ENCODE measurements at places on chromosomes 5 and 9.

DNA sequence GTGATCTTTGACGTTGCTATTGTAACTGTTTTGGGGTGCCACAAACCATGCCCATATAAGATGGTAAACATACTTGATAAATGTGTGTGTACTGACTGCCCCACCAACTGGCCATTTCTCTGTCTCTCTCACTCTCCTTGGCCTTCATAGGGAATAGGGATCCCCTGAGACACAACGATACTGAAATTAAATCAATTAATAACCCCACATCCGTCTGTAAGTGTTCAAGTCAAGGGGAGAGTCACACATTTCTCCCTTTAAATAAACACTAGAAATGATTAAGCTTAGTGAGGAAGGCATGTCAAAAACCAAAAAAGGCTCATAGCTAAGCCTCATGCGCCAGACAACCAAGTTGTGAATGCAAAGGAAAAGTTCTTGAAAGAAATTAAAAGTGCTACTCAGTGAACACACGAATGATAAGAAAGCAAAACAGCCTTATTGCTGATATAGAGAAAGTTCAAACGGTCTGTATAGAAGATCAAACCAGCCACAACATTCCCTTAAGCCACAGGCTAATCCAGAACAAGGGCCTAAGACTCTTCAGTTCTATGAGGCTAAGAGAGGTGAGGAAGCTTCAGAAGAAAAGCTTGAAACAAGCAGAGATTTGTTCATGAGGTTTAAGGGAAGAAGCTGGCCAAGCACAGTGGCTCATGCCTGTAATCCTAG, 111.1 kb downstream of the UGCG start:
- no peak for DNase-seq

DNA sequence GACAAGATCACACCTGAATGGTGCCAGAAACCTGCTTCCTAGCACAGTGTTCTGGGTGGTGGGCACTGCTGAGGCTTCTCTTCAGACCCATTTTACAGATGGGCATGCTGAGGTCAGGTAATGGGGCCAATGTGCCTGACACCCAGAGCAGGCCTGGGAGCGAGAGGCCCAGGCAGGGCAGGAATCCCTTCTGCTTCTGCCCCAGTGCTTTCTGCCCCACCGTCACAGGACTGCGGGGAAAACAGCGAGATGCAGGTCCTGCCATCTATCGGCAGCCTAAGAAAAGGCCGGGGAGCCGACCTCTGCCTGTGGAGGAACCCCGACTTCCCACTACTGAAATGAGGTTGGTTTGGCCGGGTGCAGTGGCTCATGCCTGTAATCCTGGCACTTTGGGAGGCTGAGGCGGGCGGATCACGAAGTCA, 22.8 kb upstream of the RNU6ATAC start:
- no peak for DNase-seq

- DNase-seq = no peak
These were observed 181.3 kb downstream of the GRIA1 start for GRCh38 chr5:153671653-153672346.

DNA sequence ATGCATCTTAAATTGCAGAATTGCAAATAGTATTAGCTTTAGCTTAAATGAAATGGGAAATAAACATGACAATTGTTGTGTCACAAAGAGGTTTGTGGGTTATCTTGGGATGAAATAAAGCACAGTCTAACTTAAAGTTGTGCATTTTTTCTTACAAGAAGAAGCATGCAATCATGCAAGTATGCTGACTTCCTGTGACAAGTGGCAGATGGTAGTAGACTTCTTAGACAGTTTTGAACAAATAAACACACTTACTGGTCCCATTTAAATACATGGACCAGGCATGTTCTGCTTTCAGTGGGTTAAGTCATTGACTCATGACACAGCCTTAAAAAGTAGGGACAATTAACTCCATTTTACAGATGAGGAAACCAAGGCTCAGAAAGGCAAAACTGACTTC, 15.9 kb upstream of the C5orf63 start:
- no peak for DNase-seq

DNA sequence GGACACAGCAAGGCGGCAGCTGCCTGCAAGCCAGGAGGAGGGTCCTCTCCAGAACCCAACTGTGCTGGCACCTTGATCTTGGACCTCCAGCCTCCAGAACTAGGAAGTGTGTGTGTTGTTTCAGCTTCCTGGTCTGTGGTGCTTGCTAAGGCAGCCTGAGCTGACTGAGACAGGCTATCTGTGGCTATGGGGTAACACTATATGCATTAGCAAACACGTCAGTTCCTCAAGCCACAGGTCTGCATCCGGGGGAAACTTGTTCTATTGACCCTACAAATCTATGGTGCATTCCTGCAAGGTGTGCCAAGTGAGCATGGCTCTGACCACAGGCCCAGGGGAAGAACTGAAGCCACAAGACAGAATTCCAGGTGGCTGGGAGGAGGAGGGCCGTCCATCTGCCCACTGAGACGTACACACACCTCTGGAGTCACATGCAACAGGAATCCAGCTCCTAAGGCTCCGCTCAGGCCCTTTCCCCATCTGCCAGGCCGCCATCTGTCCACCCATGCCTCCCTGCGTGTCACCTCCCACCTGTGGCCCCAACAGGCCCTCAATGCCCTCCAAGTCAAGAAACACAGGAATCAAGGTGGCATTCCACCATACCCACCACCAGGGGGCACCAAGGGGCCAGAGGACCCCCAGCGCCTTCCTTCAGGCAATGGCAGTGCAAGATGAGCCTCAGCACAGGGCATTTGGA, 174.9 kb downstream of the ROR2 start:
- DNase-seq = peak; percentile 52

DNA sequence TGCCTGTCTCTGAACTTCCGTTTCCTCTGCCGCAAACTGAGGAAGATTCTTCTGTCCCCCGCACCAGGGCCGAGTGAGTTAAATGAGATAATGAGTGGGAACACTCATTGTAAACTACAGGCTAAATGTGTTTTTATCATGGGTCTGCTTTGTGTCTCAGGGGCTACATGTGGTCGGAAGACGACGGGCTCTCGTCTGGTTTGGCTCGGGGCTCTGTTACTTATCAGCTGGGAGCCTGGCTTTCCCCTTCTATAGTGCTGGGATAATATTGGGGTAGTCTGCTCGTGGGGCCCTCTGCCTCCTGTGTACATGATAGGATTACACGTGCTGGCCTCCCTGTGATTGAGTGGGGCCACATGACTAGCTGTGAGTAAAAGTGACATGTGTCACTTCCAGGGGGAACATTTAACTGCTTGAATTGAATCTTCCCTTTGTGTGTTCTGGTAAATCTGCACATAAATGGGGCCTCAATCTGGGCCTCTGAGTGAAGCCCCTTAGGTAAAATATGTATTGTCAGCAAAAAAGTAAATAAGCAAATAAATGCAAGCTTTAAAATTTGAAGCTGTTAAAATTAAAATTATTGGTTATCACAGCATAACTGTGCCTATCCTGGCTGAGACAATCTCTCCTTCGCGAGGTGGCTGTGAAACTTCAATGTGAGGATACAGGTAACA, 86.9 kb upstream of the SH3PXD2B start:
- DNase-seq = no peak

DNA sequence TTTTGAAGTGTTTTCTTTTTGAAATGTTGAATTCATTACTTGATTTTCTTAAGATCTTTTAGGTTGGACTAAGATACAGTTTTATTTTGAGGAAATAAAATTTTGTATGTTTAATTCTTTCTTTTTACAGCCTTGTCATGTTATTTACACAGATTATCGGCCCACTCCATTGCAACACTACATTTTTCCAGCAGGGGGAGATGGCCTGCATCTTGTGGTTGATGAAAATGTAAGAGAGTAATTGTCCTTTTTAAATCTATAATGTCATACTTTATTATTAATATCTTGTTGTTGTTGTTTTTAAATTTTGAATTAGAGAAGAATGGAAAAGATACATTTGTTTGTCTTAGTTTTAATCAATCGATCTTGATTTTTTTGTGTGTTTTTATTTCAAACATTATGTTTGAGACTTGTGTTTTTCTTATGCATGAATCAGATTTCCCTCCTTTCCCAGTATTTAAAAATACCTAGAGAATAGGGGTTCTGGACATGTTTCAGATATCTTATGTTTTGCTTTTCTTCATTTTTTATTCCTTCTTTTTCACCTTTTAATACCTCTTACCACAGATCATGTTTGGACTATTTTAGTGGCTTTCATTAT, 36.7 kb downstream of the MTREX start:
- peak; percentile 17 for DNase-seq

GRCh38 chr9:126016579-126017290, 269.6 kb downstream of the PBX3 start:
- DNase-seq = no peak

- DNase-seq = no peak
These were observed 12.7 kb downstream of the GBGT1 start for GRCh38 chr9:133151041-133151440.

DNA sequence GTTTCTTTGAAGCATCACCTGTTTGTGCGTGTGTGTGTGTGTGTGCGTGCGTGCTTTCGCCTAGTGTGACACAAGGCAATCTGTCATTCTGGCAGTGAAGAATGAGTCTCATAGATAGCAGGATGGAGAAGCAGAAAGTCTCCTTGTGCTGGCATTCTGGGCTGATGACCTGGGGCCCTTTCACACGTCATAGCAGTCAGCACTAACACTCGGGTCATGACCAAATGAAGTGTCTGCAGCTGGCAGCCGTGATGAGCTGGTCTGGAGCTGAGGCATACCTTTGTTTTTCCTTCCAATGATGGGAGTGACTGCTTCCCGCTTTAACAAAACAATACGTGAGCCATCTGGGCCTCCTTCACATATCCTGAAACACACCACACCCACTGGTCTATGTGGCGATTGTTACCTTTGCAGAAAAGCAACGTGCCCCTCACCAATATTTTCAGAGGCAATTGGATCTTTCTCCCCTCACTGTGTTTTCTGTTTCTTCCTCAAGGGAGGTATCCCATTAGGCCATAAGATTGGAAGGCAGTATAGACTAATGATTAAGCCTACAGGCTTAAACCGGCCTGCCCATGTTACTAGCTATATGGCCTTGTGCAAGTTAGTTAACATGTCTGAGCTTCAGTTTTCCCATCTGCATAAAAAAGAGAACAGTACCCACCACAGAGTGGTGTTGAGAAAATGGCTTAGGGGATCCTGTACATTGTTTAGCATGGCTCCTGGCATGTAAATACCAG, 88.8 kb downstream of the SREK1 start:
- DNase-seq = no peak

GRCh38 chr9:78548670-78549069, 251.7 kb downstream of the PSAT1 start:
- DNase-seq = no peak

DNA sequence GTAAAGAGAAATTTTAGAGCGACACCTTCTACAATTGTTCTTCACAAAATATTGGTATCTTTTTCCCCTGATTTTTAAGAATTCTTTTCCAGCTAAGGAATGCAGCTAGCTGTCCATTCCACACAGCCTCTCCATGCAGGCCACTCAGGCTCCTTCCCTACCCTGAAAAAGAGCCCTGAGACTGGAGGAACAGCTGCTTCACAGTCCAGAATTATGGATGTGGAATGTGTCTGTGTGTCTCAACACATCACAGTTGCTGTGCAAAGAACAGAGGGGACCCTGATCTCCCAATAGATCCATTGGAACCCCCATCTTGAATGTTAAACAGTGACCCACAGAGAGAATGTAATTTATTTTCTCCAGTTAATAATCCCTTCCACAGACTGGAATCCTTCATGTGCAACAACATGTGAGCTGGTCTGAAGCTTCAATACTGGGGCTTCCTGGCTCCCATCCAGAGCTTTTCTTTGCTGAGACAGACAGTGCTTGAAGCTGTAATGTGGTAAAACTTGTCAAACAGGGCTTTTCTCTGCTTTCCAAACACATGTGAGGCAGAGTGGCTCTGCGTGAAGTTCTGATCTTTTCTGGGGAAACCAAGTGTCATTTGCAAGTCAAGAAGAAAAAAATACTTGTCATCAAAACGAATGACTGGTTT, 53.3 kb upstream of the SMC5 start:
- DNase-seq = no peak

- DNase-seq = no peak
These were observed 440.1 kb upstream of the ADAMTS16 start for GRCh38 chr5:4700069-4700468.

- no peak for DNase-seq
These were observed 52.5 kb upstream of the SEMA6A start for GRCh38 chr5:116626945-116627679.

DNA sequence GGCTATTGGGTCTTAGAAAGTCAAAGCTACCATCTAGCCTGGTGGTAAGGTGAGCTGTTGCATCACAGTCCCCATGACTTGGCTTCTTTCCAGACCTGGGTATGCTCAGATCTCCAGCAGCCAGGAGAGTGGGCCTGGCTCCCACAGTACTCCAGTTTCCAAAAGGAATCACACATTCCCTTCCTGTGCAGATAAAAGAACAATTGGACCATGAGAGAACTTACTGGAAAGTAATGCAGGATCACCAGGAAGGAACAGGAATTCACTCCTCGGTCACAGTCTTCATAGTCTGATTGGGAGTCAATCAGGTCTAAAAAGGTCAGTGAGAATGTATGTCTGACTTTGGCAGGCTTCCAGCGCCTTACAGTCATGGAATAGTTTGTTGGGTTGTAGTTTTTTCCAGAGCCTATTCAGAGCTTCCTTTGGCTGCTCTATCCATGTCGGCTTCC, 47.8 kb upstream of the CD180 start:
- DNase-seq = no peak

GRCh38 chr9:91954841-91955471, 4.9 kb upstream of the ROR2 start:
- no peak for DNase-seq

DNA sequence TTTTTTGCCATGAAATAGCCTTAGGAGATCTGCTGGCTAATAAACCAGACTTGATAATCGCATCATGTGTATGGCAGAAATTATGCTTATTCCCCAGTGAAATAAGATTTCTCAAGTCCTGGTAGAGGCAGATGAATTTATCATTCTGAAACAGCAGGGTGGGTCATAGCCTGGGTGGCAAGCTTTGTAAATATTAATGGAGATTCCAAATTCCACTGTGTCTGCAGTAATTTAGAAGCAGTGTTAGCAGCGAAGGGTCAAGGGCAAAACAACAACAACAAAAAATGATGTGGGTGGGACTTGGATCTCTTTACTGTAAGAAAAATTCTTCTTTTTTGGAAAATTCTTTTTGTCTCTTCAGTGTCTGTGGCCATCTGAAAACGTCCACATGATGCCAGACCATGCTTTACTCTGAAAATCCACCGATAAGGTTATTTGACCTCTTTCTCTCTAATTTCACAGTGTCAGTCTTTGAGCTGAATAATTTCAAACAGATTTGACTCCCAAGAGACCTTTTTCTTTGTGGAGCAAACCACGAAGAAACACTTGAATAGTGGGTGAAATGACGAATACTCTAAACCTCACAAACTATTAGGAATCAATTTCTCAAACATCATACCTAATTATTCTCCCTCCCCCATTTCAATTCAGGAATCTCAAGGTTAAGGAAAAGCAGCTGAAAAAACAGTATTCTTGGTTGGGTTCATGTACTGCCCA, 106.0 kb upstream of the RPS23 start:
- DNase-seq = no peak
